ENCODE measurements at places on chromosomes 3 and 15.

DNA sequence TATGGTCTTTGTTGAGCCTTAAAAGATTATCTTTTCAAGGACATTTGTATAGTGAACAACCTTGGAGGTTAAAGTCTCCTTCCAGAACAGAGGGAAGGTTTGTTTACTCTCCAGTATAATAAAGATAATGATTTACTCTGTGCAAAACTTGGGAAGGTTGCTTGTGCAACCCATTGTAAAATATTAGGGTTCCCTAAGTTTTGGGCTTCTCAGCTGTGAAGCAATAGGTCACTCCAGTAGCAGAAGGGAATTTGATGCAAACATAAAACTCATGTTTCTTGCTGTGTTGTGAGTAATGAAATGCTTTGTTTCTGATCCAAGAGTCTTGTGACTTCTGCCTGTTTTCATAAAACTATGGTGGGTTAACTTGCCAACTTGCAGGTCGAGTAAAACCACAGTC is 177.5 kb downstream of the SUCNR1 start:
- no peak for DNase-seq

- DNase-seq, result no peak
Observed at GRCh38 chr3:129612534-129613366, 6.3 kb upstream of the PLXND1 start.

DNA sequence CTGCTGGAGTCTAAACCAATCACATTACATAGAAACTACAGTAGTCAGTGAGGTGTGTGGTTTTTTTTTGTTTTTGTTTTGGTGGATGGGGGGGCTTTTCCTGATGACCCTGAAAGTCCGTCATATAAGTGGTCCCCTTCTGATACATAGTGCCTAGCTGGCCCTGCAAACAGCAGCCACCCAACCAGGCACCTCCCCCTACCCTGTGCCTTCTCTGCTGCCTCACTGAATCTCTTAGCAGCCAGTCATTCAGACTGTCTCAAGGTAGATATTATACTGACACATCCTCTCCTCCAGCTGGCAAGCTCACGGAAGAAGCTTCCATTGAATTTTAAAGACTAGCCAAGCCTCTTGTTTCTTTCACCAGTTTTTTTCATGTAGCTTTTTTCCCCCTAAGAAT is 21.4 kb downstream of the SYN2 start:
- no peak for DNase-seq

DNA sequence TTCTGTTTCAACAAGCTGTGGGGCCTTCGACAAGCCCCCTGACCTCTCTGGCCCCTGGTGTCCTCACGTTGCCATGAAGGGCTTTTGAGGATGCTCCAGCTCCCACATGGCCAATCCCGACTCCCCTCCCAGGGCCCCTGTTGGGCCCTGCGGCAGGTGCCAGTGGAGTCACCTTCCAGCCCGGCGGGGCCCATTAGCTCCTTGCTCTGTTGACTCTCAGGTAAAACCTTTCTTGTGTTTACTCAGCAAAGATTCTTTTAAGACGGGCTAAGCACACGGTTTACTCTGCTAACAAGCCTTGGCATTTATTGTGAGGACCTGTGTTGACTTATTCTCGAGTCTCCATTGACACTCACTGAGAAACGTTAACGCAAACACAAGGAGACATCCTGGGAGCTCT is 15.0 kb downstream of the RPLP1 start:
- no peak for DNase-seq

DNA sequence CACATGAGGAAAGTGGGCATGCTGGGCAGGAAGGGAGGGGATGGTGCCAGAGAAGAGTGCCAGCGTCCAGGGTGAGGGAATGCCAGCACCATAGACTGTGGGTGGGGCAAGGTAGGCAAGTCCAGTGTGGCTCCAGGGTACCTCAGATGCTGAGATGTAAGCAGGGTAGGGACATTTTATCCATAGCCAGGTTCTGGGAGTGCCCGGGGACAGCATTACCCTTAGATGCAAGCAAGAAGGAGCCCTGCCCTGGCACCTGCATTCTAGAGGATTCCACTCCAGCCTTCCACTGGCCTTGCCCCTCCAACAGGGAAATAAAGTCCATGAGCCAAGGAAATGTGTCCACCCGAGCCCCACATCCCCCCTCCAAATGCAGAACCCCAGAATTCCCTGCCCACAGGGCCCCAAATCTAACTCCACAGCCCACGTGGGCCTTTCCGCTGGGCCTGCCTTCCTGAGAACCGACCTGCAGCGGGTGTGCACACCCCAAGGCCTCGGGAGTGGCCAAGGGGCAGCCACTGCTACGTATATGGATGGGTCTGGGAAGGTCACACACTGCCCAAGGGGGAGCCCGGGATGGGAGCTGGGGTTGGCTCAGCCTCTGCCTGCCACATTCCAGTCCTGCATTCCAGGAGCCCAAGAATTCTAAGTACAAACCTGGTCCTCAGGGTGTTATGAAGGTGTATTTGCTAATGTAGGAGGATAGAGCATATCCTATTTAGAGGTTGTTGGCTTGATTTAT is 20.3 kb upstream of the CYP11A1 start:
- DNase-seq, result no peak

- DNase-seq, result no peak
Observed at GRCh38 chr3:130671545-130672312, 74.9 kb downstream of the PIK3R4 start.

GRCh38 chr3:8460050-8460708 is 41.4 kb upstream of the LMCD1 start:
- DNase-seq, result no peak

GRCh38 chr3:169391672-169392071 is 271.8 kb downstream of the MECOM start:
- DNase-seq, result no peak

DNA sequence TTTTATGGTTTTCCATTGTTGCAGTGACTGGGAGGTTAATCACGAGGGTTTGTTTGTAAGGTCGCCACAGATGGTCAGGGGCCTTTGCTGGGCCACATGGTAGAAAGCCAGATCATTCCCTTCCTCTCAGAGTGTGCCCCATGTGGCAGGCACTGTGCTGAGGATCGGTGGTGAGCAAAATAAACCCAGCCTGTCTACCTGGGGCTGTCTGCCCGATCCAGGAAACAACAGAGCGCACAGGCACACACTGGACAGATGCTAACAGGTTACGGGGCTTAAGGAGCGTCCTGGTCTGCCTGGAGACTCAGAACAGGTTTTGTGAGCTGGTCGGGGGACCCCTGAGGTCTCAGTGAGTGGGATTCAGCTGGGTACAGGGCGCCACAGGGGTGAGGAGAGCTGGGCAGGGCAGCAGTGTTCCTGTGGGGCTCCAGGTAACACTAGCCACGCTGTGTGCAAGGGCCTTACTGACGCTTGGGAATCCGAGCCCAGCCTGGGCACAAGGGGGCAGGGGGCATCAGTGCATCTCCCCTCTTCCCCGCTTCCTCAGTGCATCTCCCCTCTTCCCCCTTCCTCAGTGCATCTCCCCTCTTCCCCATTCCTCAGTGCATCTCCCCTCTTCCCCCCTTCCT is 136.4 kb downstream of the DNAJB8 start:
- no peak for DNase-seq

GRCh38 chr15:95303713-95304112 is 1026.8 kb upstream of the NR2F2 start:
- DNase-seq, result no peak

DNA sequence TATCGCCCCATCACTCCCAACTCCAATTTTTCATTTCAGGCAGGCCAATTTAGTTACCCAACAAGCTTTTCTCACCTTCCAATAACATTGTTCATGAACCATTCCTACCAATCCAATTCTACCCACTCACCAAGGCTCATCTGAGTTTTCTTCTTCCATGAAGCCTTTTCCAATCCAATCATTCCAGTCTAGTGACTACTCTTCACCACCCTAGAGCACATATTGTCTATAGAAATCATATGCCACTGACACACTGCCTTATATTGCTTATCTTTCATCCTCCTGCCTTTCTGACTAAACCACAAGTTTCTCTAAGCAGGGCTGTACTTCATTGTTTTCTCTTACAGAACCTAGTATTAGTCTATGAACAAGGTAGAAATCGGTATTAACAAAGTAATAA is 11.4 kb downstream of the CCDC14 start:
- no peak for DNase-seq

DNA sequence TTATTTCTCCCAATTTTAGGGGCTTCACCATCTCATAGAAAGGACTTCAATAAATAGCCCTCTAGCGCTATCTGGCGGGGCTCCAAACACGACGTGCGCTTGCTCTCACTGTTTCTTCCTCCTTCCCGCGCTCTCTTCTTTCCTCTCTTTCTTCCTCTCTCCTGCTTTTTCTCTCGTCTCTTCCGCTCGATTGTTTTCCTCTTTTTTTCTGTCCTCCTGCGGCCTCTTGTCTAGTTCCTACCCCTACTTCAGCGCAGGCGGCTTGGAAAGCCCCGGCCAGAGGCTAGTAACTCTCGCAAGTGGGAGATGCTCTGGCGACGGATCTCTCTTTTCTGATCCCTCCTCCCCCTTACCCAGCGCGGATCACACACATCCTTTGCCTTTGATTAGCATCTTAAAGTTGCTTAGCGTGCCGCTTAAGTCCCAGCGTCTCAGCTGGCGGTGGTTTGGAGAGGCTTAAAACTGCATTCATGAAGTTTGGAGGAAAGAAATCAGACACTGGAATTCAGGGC is 6.2 kb upstream of the MEIS2 start:
- DNase-seq, result no peak

GRCh38 chr3:178170698-178171535 is 365.3 kb upstream of the KCNMB2 start:
- peak; percentile 58 for DNase-seq

DNA sequence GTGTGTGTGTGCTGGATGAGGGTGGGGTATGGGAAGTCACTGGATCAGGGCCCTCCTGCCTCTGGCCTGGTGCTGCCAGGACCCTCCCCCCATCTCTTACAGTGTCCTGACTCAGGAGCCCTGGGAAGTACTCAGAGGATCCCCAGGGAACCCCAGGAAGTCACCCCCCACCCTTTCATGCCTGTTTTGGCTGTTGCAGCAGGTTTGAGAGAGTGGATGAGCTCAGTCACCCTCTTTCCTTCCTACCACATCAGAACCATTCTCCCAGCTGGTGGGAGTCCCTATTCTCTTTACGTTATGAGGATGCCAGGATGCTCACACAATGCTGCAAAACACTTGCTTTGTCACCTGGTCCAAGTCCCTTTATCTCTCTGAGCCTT is 59.0 kb downstream of the BDH1 start:
- DNase-seq, result no peak

DNA sequence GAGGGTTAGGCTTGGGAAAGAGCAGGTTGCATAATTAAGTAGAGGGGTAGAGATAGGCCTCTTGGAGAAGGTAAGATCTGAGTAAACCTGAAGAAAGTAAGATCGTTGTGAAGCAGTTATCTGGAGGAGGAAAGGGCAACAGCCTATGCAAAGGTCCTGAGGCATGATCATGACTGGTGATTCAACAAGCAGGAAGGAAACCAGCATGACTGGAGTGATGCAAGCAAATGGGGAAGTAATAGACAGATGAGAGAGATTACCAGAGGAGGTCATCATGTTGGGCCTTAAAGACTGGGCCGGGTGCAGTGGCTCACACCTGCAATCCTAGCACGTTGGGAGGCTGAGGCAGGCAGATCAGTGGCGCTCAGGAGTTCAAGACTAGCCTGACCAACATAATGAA is 360.2 kb downstream of the EPHB1 start:
- DNase-seq, result no peak

- no peak for DNase-seq
Observed at GRCh38 chr15:25596644-25597562, 158.1 kb upstream of the UBE3A start.

- DNase-seq, result no peak
Observed at GRCh38 chr3:178320456-178321351, 215.5 kb upstream of the KCNMB2 start.

DNA sequence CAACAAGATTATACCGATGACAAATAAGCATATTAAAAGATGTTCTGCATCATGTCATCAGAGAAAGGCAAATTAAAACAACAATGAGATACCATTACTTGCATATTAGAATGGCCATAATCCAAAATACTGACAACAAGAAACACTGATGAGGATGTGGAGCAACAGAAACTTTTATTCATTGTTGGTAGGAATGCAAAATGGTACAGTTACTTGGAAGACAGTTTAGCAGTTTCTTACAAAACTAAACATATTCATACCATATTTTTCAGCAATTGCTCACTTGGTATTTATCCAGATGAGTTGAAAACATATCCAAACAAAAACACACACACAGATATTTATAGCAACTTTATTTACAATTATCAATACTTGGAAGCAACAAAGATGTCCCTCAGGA is 160.9 kb upstream of the MME start:
- no peak for DNase-seq

GRCh38 chr15:81113204-81113657 is 20.8 kb upstream of the CFAP161 start:
- DNase-seq, result no peak

DNA sequence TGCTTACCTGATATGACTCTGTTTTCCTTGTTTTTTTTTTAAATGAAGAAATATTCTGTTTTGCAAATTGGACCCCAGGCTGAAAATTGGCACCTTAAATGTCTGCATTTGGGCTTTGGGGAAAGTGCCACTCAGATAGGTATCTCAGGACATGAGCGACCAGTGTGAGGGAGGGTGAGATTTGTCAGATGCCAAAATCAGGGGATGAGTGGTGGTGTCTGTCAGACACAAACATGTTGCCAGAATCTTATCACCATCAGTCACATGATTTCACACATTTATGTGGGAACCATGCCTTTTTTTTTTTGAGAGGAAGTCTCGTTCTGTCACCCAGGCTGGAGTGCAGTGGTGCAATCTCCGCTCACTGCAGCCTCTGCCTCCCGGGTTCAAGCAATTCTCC is 75.6 kb upstream of the OSBPL11 start:
- no peak for DNase-seq

GRCh38 chr3:17166369-17166768 is 281.6 kb downstream of the PLCL2 start:
- no peak for DNase-seq

GRCh38 chr3:105521770-105522169 is 155.1 kb downstream of the ALCAM start:
- no peak for DNase-seq
